ENCODE measurements at places on chromosomes 3 and 15. TPM values are rescaled to one million over a fixed set of nuclear protein-coding genes. Genes with fewer than 3 reads are reported as not detected.

The DNAH12 gene
- total RNA-seq, result 0.02 TPM

The CCDC14 gene
- 19.8 TPM for total RNA-seq

The HGD gene
- 17.6 TPM for total RNA-seq

The MED12L gene
- total RNA-seq, result 0.50 TPM

The MYLK gene
- total RNA-seq, result 16.5 TPM

The LRTM1 gene
- not detected for total RNA-seq

The CMTM8 gene
- 6.4 TPM for total RNA-seq

The NDN gene
- 0.09 TPM for total RNA-seq

The ZNF502 gene
- 1.4 TPM for total RNA-seq

The PLA2G4E gene
- not detected for total RNA-seq

The ALG1L2 gene
- total RNA-seq, result not detected

The CDHR4 gene
- 0.29 TPM for total RNA-seq

The ANKUB1 gene
- not detected for total RNA-seq

The H1-8 gene
- not detected for total RNA-seq

The UROC1 gene
- not detected for total RNA-seq

The RETNLB gene
- not detected for total RNA-seq

The INSYN1 gene
- 2.4 TPM for total RNA-seq

The SLC6A11 gene
- not detected for total RNA-seq

The TICRR gene
- 13.7 TPM for total RNA-seq

The FMN1 gene
- total RNA-seq, result 0.16 TPM

The SNTN gene
- total RNA-seq, result not detected

The VIPR1 gene
- total RNA-seq, result 0.90 TPM

The ATP13A5 gene
- total RNA-seq, result not detected

The TBC1D23 gene
- 13.2 TPM for total RNA-seq

The ARHGEF26 gene
- 6.5 TPM for total RNA-seq

The KIF15 gene
- total RNA-seq, result 12.3 TPM

The TMEM207 gene
- not detected for total RNA-seq

The TRPM1 gene
- total RNA-seq, result not detected

The ONECUT1 gene
- total RNA-seq, result 0.11 TPM

The TMEM89 gene
- total RNA-seq, result not detected

The ACKR2 gene
- total RNA-seq, result not detected

The TRH gene
- total RNA-seq, result not detected

The ASB14 gene
- not detected for total RNA-seq

The KPNA4 gene
- total RNA-seq, result 32.8 TPM

The SERINC4 gene
- total RNA-seq, result 0.10 TPM

The P2RY1 gene
- 0.49 TPM for total RNA-seq

The RPL35A gene
- total RNA-seq, result 1,339 TPM

The WHAMM gene
- total RNA-seq, result 6.6 TPM

The ST6GAL1 gene
- total RNA-seq, result 2.1 TPM

The APOD gene
- total RNA-seq, result 0.82 TPM

The NGLY1 gene
- 15.9 TPM for total RNA-seq

The OR5AC2 gene
- not detected for total RNA-seq

The EXD1 gene
- not detected for total RNA-seq

The PIGZ gene
- total RNA-seq, result 1.6 TPM

The RASGRF1 gene
- 0.64 TPM for total RNA-seq

The PCCB gene
- 32.7 TPM for total RNA-seq

The PGBD4 gene
- total RNA-seq, result 1.2 TPM

The ALDH1A2 gene
- total RNA-seq, result 0.33 TPM

The RPL14 gene
- total RNA-seq, result 718 TPM

The NANOGP8 gene
- not detected for total RNA-seq

The CACNA2D2 gene
- 0.58 TPM for total RNA-seq

The LTF gene
- not detected for total RNA-seq

The TUSC2 gene
- total RNA-seq, result 38.6 TPM

The RYR3 gene
- total RNA-seq, result 0.05 TPM
